A549 (cell line): ENCODE measurements at places on chromosomes 3 and 15. TPM values are rescaled to one million over a fixed set of nuclear protein-coding genes. Genes with fewer than 3 reads are reported as not detected.

- peak; percentile 69 for DNase-seq
These were observed 28.3 kb downstream of the RUVBL1 start for GRCh38 chr3:128095222-128095703.

DNA sequence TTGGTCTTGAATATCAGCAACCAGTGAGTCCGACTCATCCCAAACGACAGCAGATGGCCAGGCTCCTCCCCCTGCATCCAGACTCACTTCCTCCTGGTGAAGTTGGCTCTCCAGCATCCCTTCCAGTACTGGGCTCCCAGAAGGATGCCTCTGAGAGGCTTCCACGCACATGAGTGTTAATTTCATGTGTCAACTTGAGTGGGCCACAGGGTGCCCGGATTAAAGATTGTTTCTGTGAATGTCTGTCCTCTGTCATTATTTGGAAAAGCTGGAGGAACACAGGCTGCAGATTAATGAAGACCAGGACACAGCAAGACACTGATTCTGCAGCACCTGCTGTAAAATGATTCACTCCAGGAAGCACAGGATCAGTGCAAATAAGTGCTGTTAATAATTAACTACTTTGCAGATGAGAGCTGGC lies 99.8 kb downstream of the ATP10A start:
- peak; percentile 50 for DNase-seq

DNA sequence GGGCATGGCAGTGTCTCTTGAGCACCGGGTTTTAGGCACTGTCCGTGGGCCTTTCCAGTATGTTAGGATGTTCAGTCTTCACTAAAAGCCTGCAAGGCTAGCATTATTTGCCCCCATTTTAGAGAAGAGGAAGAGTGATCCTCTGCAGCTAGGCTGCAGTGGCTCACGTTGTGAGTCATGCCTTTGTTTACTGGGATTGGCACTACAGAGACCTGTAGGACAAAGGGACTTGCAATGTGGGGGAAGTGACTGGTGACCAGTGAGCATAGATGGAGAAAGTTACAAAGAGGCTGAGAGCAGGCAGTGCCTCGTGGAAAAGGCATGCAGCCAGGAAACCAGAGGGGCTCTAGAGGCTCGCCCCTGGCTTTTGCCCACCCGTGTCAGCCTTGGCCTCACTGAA lies 26.8 kb upstream of the CPNE9 start:
- no peak for DNase-seq

- DNase-seq: no peak
These were observed 177.3 kb downstream of the KLF13 start for GRCh38 chr15:31503758-31504461.

DNA sequence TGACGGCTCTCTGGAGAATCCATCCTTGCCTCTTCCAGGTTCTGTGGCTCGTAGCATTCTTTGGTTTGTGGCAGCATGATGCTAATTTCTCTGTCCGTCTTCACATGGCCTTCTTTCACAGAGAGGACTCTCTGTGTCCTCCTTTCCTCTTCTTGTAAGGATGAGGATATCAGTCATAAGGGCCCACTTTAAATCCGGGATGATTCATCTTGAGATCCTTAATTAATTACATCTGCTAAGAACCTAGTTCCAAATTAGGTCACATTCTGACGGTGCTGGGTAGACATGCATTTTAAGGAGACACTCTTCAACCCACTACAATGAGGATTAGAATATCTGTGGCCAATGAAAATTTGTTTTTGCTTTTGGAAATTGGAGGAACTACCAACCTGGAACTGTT lies 15.7 kb upstream of the GXYLT2 start:
- DNase-seq: no peak

The CLRN1 gene
- polyA plus RNA-seq: not detected in 3 replicates
